ENCODE measurements at places on chromosomes 6 and 20. TPM values are rescaled to one million over a fixed set of nuclear protein-coding genes. Genes with fewer than 3 reads are reported as not detected.

Gene CST4
- not detected for polyA plus RNA-seq

Gene ERVFRD-1
- polyA plus RNA-seq: 0.07 TPM

- DNase-seq: no peak
Measured at GRCh38 chr20:19381947-19382346, 169.5 kb downstream of the SLC24A3 start.

DNA sequence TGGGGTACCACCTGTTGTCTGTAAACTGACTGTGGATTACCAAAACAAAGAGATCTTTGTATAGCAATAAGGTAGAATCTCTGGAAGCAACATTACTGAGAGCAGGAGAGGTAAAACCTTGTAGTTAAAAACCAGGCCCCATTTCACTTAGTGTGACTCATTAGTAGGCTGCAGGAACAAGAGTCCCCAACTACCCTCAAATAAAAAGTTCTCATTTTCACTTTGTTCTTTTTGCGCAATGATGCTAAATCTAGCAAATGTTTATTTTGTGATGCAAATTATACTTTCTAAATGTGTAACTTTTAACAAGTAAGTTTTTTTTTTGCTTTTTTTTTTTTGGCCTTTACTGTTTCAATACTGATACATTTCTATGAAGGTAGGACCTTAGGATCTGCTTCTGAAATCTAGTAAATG lies 67.1 kb downstream of the ESF1 start:
- DNase-seq: no peak

GRCh38 chr6:124796464-124796970 lies 165.7 kb upstream of the RNF217 start:
- no peak for DNase-seq

DNA sequence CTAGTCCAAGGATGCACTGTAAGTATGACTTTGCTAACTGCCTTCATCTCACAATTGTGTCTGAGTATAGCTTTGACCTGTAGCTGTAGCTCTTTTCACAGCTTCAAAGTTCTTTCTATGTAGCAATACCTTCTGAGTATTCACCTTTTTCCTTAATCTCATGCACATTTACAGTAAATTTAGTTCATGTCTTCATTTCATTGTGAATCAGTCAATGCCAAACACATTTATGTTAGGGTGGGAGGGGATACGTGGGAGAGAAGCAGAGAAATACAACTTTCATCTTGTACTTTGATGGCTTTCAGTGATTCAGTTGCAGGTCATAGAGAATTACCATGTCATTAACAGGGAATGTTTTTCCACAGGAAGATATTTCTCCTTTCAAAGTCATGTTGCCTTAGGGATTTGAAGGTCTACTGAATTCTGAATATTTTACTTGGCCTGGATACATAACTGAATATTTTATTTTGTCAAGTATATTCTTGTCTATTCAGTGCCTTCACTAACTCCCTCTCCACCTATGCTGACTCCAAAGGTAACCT lies 119.2 kb downstream of the TINAG start:
- DNase-seq: no peak

DNA sequence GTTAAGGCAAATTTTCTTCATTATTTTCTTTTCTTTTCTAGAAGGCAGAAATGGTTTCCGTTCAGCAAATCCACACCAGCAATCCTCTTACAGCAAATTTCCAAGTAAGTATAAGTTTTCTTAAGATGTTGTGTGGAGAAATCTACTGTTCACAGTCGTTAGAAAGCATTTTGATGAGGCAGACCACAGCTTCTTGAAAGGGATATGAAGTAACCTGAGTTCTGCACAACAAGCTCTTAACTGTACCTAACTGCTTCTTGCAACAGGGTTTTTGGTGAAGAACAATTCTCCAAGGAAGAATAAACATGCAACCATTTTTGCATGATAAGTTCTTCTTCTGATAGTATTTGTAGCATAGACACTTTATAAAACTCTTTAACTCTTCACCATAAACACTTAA lies 45.3 kb upstream of the STXBP5 start:
- DNase-seq: no peak

DNA sequence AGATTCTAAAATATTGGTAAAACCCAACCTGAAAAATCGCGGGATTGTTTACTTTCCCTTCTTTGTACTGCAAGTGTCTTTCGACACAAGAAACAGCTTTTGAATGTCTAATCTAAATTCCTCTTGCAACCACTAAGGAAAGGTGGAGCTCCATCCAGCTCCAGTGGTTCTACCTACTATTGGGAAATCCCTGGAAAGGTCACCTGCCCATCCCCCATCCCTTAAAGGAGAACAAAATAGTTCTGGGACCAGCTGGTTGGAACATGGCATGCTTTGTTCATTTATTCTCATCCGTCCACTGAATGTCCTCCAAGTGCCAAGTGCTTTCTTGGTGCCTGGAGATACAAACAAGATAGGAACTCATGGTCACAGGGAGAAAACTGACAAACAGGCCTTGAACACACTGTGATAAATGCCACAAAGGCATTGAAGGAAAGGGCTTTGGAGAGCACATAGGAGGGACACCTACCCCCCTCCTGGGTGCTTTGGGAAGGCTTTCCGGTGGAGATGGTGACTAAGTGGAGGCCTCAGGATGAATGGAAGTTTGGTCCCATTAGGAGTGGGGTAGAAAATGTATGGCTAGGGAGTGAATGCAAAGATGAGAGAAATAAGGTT lies 2.3 kb upstream of the CITED2 start:
- no peak for DNase-seq

All from muscle of back (tissue), 13 donors.